ENCODE measurements at places on chromosomes 4 and X.

GRCh38 chrX:10856797-10857196 lies 236.4 kb upstream of the MID1 start:
- no peak for DNase-seq

DNA sequence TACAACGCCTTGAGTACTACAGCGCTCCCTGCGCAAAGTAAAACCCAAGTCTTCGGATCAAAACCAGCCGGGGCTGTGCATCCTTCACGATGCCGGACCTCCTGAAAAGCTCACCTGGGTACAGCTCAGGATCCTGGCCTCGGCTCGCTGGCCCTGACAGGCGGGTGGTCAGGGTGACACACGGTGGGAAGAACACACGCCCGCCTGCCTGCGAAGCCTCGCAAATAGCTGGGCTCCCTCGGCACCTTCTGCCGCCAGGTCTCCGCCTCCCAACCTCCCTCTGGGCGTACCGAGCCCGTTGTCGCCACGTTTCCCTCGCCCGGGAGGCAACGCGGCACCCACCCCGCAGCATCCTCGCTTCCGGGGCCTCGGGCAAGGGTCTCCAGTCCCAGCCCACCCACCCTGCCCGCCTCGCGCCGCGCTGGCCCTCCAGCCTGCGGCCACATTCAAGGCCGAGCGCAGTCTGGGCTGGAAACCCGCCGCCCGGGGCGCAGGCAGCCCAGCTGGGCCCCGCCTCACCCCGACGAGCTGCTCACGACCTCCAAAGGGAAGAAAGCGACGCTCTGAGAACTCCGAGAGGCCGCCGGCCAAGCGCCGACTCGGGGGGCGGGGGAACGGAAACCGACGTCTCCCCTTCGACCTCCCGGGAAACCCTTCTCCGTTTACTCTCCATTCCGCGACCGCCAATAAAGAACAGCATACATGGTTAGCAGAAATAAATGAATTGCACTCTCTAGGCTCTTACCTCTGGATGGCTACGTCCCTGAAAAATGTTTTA lies 511 bp downstream of the PPM1K start:
- DNase-seq: peak; percentile 54

DNA sequence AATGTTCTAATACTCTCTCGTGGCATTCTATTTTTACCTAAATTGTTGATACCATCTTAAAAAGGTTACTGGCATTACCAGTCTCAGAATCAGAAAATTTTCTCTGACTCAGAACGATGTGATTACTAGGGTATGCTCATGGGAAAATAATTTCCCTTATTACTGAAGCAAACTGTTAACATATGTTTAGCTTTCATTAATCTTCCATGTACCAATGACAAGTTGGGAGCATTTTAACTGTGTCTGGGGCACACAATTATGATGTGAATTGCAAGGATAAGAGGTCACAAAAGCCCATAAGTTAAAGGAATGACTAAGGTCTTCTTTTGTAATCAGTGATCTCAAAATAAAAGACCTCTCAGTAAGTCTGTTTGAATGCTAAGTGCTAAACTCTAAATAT lies 1254.6 kb downstream of the PCDH18 start:
- no peak for DNase-seq

DNA sequence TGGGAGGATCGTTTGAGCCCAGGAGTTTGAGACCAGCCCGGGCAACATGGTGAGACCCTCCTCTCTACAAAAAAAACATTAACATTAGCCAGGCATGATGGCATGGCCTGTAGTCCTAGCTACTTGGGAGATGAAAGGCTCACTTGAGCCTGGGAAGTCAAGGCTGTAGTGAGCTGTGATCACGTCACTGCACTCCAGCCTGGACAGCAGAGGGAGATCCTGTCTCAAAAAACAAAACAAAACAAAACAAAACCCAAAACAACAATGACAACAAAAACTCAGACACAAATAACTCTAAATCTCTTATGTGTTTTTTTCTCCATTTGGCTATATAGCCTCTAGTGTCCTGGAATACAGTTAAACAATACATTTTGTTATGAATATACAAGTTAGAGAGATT lies 127.3 kb upstream of the STK26 start:
- DNase-seq: no peak

GRCh38 chrX:45681891-45682290 lies 481.2 kb upstream of the DIPK2B start:
- no peak for DNase-seq

- DNase-seq: no peak
Observed at GRCh38 chr4:75099321-75099720, 166.4 kb downstream of the PARM1 start.

DNA sequence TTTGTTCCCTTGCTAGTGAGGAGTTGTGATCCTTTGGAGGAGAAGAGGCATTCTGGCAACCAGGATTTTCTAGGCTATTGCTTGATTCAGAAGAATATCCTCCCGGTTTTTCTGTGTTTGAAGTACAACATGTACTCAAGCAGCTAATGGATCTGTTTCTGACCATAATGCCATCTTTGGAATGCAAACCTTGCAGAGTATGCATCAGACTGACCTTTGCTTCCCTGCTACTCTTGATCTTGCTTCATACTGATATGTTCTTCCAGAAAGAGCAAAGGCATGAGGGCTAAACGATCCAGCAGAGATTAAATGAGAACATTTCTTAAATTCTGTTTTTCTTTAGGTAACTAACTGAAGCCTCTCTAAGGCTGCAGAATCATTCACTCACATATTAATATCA lies 265.4 kb upstream of the SLC7A11 start:
- no peak for DNase-seq

DNA sequence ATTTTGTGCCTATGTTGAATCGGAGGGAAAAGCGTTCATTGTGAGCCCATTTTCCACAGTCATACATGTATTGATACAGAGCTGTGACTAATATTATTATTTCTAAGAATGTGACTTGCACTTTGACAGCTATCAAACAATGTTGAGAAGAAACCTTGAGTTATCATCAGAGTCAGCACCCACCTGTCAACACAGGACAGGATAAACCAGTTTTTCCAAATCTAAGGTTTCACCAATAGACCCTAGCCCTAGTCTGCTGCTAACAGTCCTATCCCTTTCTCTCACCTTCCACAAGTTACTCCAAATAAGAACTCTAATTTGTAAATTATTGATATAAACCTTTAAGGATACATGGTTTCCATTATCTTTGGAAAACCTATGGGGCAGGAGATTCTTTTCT lies 47.7 kb upstream of the DHX15 start:
- no peak for DNase-seq

GRCh38 chr4:4673070-4673469 lies 131.2 kb upstream of the STX18 start:
- no peak for DNase-seq

DNA sequence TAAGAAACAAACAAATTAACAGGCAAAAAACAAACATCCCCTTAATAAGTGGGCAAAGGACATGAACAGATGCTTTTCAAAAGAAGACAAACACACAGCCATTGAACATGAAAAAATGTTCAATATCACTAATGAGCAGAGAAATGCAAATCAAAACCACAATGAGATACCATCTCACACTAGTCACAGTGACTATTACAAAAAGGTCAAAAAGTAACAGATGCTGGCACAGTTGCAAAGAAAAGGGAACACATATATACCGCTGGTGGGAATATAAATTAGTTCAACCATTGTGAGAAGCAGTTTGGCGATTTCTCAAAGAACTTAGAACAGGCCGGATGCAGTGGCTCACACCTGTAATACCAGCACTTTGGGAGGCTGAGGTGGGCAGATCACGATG lies 146.1 kb upstream of the NEIL3 start:
- DNase-seq: no peak

DNA sequence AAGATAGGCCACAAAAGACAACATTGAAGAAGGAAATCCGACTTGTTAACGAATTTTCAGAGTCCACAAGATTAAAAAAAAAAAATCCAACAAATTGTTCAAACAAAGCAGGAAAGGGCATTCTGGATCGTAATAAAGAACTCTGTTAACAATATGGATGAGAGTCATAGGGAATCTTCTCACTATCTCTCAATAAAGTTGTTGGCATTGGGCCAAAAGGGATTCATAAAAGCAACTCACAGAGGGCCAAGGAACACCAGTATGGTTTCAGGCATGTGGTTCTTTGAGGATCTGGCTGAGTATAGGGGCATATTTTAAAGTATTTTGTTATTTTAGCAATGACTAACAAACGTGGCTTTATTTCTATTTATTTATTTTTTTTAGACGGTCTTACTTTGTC lies 49.5 kb downstream of the SHISA3 start:
- no peak for DNase-seq
